ENCODE measurements at places on chromosomes 7 and 10.

GRCh38 chr7:20407585-20408466 is 77.1 kb downstream of the ITGB8 start:
- DNase-seq: no peak

DNA sequence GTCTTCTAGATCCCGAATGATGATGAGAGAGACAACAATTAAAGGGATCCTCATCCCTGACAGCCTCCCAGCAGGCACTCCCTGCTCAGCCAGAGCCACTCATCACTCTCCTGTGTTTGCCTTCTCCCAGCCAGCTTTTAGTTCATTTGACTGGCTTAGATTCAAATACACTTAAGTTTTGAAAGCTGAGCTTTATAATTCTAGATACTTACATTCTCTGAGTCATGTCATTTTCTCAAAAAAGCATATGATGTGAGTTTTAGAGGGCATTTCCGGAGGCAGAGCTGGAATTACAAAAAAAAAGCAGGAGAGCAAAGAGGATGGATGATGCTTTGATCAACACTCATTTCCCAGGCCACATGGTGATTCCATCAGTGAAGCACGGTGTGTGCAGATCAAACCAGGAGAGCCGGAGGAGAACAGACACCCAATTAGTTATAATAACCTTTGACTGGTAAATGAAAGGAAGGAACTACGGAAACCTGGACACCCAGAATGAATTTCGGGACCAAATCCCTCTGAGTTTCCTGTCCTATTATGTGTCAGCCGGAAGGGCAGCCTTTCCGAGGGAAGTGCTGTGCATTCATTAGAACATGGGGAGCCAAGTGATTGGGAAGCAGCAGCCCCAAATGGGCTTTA is 81.5 kb upstream of the HPS1 start:
- DNase-seq: no peak

- DNase-seq: no peak
Observed at GRCh38 chr7:28128608-28129007, 52.0 kb downstream of the JAZF1 start.

GRCh38 chr7:31098642-31099360 is 46.7 kb downstream of the ADCYAP1R1 start:
- no peak for DNase-seq

GRCh38 chr7:36972140-36972518 is 247.8 kb upstream of the AOAH start:
- DNase-seq: no peak

- DNase-seq: peak; percentile 71
Observed at GRCh38 chr10:86868353-86868752, 89.1 kb downstream of the MMRN2 start.

DNA sequence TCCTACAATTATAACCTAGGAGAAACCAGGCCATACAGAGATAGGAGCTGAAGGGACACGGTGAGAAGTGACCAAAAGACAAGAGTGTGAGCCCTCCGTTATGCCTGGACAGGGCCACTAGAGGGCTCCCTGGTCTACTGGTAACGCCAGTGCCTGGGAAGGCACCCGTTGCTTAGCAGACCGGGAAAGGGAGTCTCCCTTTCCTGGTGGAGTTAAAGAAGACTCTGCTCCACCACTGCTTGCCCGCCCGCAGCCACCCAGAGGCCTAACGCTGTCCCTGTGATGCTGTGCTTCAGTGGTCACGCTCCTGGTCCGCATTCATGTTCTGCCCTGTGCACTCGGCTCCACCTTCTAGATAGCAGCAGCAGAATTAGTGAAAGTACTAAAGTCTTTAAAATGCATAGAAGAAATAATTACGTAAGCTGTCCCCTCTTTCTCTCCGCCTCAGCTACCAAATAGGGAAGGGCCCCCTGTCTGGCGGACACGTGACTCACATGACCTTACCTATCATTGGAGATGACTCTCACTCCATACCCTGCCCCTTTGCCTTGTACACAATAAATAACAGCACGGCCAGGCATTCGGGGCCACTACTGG is 34.8 kb downstream of the GRID2IP start:
- DNase-seq: peak; percentile 85

GRCh38 chr7:150988230-150989226 is 2.3 kb upstream of the NOS3 start:
- DNase-seq: peak; percentile 89

- DNase-seq: no peak
Observed at GRCh38 chr7:68717176-68717575, 881.1 kb upstream of the AUTS2 start.

DNA sequence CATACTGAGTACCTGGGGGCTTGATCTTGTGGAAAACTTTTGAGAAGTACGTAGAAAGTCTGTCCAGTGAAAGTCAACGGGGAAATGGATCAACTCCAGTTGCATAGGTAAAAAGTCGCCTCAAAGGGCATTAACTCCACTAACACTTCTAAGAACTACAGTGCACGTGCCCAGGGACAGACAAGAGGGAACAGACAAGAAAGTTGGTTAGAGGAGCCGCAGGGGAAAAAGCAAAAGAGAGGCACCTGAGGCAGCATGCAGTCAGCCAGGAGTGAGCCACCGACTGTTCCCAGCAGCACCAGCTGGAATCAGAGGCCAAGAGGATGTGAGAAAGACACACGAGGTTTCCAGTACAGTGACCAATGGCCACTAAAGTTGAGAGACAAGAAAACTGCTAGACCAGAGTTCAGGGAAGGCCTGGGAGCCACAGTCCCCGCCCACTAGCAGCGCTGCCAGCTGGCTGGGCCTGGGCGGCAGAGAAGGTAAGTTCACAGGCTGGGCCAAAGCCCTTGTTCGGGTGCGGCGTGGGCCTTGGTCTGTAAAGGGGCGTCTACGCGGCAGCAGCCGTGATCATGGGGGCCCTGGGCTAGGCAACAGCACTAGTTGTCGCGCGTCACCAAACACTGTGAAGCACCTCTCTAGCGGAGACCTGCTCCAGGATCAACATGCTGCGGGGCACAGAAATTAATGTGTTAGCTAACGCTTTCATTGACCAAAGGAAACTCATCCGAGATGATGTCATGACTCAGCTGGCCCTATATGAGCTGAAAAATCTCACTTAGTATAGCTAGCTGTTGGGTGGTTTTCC is 14.0 kb downstream of the ITGB1 start:
- DNase-seq: peak; percentile 49

DNA sequence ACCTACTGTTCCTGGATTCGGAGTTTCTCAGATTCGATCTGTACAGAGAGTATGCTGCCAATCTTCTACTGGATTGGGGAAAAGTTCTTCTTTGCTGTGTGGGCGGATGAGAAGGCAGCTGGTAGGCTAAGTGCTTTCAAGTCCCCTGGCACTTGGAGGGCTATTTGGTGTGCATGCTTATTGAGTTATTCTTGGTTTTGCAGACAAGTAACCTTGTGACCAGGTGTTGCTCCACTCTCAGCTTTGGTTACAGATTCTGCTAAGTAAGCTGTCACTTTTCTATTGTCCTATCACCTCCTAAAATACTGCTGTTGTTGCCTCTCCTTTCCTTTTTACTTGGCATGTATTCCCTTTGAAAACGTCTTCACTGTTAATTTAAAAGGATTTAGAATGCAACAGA is 1375.1 kb upstream of the LRRTM3 start:
- DNase-seq: no peak

DNA sequence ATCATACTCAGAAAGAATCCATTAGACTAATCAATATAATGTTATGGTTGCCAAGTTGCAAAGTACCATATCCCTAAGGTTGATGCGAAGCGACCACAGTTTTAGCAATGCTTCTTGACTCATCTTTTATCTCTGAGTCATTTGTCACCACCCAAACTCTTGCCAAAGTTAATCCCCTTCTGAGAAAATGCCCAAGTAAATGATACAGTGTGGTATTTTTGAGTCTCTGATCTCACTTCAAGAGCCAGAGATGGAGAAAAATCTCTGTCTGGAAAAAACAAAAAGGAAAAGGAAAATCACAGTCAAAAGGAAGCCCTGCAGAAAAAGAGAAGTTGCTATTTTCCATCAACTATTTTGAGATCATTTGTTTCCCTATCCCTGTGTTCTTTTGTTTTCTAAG is 26.7 kb upstream of the OTUD1 start:
- no peak for DNase-seq

- DNase-seq: no peak
Observed at GRCh38 chr7:2045559-2046405, 187.0 kb downstream of the MAD1L1 start.

GRCh38 chr10:81792729-81793128 is 82.3 kb upstream of the NRG3 start:
- DNase-seq: no peak

- DNase-seq: no peak
Observed at GRCh38 chr7:128052404-128052803, 21.2 kb upstream of the LRRC4 start.

DNA sequence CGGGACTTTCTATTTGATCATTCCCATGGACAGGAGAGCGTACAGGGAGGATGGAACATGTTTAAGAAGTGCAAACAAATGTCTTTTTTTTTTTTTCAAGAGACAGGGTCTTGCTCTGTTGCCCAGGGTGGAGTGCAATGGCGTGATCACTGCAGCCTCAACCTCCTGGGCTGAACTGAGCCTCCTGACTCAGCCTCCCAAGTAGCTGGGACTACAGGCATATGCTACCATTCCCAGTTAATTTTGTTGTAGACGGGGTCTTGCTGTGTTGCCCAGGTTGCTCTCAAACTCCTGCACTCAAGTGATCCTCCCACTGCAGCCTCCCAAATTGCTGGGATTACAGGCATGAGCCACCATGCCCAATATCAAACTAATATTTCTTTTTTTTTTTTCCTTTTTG is 40.5 kb downstream of the SPDYE5 start:
- no peak for DNase-seq

GRCh38 chr10:31261511-31262311 is 57.3 kb upstream of the ZEB1 start:
- DNase-seq: no peak

DNA sequence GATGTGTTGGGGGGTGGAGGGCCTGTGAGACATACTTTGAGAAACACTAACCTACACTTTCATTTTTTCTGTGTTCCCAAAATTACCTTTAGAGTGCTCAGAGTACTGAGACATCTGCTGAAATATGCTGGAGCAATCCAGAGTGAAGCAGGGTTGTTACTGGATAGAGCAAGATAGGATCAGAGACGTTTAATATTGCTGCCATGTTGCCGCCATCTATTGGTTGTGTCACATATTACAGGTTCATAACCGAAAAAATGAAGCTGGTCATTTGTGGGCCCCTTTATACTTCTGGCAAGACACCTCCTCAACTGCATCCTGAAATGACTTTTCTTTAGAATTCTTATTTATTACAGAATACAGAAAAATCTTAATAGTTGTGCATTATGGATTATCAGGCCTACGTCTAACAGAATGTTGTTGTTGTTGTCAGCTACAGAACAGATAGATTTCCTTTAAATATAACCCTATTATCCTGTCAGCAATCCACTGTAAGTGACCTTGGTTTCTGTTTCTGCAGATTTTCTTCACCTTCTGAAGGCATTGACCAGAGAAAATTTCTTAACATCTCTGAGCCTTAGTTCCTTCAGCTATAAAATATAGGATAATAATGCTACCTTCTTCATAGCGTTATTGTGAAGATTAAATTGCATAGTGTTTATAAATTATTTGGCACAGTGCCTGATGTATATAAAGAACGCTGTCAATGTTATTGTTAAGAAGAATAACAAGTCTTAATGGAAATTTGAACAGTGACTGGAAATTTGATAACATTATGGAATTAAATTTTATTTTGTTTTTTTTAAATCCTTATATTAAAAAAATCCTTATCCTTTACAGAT is 16.2 kb upstream of the DLD start:
- no peak for DNase-seq

DNA sequence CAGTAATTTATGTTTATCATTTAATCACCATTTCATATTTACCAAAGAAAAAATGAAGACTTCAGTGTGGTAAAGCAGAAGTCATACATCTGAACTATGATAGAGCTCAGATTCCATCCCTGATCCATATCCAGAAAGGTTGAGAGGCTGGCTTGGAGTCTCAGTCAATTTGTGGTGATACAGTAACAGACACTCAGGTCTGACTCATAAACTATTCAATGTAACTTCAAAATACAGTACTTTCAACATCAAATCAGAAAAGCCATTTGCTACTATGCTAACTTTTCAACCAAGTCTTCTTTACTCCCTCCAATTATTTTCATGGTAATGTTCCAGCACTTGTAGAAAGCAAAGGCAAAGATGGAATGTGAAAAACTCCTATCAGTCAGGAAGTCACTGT is 190.4 kb downstream of the HDAC9 start:
- DNase-seq: no peak

DNA sequence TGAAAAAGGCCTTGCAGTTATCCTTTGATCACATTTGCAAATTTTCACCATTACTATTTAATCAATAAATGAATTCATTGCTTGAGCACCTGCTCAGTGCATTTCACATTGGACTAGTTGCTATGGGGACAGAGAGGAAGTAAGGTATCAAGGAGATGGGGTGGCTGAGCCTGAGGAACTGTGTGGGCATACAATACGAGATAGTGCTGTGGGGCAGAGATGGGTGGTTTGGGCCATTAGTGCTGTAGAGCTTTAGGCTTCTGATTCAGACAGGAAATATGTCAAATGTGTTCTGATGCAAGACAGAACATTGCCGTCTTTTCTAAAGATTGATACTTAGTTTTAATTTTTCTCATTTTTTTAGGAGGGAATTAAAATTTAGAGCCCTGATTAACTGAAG is 13.2 kb downstream of the ITGB8 start:
- DNase-seq: no peak

DNA sequence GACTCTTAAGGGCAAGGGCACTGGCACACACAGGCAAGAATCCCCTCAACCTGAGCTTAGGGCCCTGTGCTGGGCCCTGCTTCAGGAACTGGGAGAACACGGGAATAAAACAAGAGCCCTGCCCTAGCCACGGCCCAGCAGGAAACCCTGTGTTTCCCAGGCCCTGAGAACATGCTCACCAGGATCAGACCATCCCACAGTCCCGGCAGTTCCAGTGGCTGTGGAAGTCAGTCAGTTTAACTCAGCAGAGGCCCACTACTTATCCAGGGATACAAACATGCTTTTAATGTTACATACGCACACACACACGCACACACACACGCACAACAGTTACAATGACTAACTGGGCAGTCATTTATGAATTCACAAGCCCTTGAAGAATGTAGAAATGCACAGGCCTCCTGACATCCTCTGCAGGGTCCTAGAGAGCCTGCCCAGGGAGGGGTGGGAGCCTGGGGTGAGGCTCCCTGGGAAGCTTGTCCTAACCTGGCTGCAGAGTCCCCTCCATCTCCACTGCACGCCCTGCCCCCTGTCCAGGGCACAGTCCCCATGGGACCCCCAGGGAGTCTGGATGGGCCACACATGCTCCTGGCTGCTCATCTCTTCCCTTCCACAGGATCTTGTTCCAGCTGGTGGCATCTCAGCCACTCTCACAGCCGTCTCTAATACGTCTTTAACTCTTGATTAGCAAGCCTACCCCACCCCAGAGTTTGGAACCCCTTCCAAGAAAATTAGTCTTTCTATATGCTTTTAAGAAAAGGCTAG is 97.6 kb downstream of the TCERG1L start:
- DNase-seq: peak; percentile 37

Data from ecto neural progenitor cell (in vitro differentiated cells).